ENCODE measurements at places on chromosomes 2 and 18. TPM values are rescaled to one million over a fixed set of nuclear protein-coding genes. Genes with fewer than 3 reads are reported as not detected.

LRP2 gene
- 1.6 TPM for total RNA-seq

TTC27 gene
- total RNA-seq: 15.6 TPM

CDH2 gene
- total RNA-seq: 125 TPM

- no peak for DNase-seq
Observed at GRCh38 chr2:176637142-176637485, 367.9 kb downstream of the MTX2 start.

- no peak for DNase-seq
Observed at GRCh38 chr2:150878356-150878755, 383.3 kb downstream of the RBM43 start.
